Stimulated activated CD4-positive, alpha-beta T cell treated with anti-CD3 and anti-CD28 coated beads, Interleukin-12 subunit alpha, Interleukin-12 subunit beta, amount 100 ng/mL, for 48 hours (primary cell): ENCODE measurements at places on chromosomes 7 and 10.
A peak's percentile ranks its signal among the peaks of the same experiment; 100 is the strongest.

DNA sequence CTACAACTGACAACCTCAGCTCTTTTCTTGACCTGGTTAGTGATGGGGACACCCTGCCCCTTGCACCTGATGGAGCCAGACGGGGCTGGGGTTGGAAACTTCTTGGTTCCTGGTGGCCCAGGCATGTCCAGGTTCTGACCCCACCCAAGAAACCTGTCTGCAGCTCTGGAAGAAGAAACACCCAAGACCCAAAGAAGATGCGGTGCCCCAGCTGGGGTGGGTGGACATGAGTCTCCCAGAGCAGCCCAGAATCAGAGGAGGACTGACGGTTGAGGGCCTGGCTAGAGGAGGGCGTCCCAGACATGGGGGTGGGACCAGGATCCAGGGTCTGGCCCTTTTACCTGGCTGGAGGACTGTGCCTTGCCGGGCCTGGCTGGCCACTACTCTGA lies 202.4 kb downstream of the GLRX3 start:
- no peak for DNase-seq

- DNase-seq, result no peak
Measured at GRCh38 chr7:85081392-85081791, 105.5 kb downstream of the SEMA3D start.

- no peak for DNase-seq
Measured at GRCh38 chr7:69799048-69799697, 200.9 kb downstream of the AUTS2 start.

DNA sequence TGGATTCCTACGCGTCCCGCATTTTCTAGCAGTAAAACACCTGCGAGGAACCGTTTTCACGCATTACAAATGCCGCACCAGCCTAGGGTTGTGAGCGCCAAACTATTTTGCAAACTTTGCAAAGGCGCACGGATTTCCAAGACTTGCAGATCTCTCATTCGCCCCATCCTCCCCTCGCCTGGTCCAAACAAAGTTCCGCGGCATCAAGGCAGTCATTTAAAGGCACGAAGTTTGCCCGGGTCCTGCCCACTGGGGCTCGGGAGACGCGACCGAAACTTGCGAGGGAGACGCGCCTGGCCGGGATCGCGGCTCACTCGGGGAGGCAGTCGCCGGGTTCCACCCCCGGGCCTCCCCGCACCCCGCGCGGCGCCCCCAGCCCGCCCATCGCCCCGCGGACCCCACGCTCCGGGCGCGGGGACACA lies 613 bp downstream of the USP6NL start:
- DNase-seq, result no peak

- no peak for DNase-seq
Measured at GRCh38 chr7:86968618-86969017, 90.8 kb downstream of the ELAPOR2 start.

DNA sequence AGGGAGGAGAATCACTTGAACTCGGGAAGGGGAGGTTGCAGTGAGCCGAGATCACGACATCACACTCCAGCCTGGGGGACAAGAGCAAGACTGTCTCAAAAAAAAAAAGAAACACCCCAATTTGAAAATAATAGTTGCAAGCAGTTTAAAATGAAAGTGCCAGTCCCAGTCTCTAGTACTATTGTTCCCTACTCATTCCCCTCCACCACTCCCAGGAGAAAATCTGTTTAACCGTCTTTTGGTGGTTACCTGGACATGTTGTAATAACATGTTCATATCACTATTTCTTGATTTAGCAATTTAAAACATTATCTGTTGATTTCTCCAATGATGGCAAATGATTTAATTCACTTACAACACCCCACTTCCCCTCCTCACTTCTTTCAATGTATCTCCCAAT lies 44.7 kb downstream of the KIFBP start:
- no peak for DNase-seq

- no peak for DNase-seq
Measured at GRCh38 chr7:96236198-96237039, 85.5 kb downstream of the SLC25A13 start.

GRCh38 chr10:75410132-75411005 lies 8.8 kb upstream of the ZNF503 start:
- DNase-seq, result no peak

DNA sequence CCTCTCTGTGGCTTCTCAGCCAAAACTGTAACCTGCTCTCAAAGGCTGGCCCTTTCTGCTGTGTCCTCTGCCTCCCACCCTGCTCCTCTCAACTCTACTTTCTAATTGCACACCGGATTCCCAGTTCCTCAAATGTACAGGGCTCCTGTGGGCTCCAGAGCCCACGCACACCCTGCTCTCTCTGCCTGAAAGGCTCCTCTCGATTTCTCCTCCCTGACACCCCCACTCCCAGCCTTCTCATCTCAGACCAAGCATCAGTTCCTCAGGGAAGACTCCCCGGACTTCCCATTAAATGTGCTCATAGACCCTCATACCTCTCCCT lies 111.7 kb upstream of the STEAP1B start:
- DNase-seq, result no peak

DNA sequence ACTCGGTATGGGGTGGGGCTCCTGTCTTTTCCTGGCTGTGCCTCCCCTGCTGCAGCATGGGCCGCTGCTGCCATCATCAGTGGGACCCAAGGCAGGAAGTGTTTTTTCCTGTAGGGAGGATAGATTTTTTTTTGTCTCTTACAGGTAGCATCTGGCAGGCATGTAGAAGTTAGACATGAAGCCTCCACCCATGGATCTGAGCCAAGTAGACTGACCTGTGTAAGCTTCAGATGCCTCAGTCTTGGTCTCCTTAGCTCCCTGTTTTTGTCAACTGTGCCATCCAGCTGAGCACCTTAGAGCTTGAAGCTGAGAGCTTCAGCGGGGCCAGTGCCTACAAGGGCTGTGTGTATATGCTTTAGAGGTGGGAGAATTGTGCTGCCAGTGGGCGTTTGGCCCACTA lies 93.5 kb downstream of the AUTS2 start:
- DNase-seq, result no peak

DNA sequence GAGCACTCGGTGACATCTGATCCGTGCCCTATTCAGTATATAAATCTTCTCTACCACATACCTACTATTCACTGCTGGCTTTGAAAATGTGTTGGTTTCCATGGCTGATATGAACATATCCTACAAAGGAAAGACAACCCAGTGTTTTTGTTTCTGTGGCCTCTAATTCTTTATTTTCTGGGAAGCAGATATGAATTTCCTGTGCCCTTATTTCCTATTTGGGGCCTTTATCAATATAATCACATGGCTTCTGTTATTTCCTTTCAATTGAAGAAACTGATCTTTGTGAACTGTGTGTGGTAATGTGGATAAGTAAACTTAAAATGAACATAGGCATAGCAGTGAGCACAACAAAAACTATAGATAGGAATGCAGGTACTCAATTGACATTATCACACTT lies 10.6 kb downstream of the CCNJ start:
- DNase-seq, result no peak

GRCh38 chr10:64173826-64174225 lies 652.6 kb downstream of the REEP3 start:
- DNase-seq, result no peak

DNA sequence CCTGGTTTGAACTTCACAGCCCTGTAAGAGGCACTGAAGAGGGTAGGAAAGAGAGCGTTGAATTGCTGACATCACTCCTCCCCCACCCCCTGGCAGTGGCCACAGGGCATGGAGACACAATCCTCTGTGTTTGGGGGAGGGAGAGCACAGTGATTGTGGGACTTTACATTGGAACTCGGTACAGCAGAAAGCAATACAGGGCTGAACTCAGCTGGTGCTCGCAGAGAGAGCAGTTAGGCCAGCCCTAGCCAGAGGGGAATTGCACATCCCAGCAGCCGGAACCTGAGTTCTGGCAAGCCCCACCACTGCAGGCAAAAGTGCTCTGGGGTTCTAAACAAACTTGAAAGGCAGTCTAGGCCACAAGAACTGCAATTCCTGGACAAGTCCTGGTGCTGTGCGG lies 24.0 kb upstream of the CUL1 start:
- no peak for DNase-seq

DNA sequence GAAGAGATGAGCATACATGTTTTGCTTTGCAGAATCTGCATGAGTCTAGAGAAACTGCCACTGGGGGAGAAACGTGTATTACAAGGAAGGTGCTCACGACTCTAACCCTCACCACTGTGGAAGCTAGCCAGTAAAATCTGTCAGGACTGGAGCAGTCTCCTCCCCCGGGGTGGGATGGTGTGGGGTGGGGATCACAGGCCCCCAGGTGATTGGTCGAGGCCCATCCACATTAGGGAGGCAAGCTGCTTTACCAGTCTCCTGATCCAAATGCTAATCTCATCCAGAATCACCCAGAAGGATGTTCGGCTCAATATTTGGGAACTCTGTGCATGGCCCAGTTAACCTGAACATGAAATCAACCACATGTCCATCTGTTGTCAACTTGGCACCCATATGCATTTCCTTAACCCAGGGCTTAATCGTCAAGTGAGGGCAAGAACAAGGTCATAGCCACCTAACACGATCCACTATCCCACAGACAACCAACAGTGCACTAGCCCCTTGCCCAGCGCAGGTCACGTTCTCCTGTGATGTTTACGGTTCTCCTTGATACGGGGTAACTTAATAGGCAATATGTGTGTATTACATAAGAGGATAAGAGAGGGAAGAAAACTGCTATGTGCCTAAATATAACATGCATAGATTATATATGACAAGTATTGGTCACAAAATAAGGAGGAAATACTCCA lies 40.8 kb downstream of the DNAJB6 start:
- DNase-seq, result no peak

GRCh38 chr10:110311357-110311949 lies 6.7 kb upstream of the SMNDC1 start:
- DNase-seq, result no peak

- no peak for DNase-seq
Measured at GRCh38 chr7:66181845-66182244, 23.3 kb upstream of the TPST1 start.

DNA sequence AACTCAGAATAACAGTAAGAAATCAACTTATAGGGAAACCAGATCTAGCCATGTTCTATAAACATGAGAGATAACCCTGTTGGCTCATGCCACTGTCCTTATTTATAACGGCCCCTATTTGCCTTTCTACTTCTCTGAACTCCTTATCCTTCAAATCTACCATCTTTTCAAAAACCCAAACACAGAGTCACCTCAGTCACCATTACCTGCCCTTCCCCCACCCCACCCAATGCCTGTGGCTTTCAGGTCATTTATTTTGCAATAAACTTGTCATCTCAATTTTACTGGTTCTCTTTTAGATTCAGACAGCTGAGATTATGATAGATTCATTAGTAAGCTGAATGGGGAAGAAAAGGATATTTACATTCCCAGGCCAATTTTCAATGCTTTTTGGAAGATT lies 53.6 kb downstream of the KMT2C start:
- peak; percentile 10 for DNase-seq

- no peak for DNase-seq
Measured at GRCh38 chr10:110493832-110494426, 3.8 kb upstream of the DUSP5 start.

DNA sequence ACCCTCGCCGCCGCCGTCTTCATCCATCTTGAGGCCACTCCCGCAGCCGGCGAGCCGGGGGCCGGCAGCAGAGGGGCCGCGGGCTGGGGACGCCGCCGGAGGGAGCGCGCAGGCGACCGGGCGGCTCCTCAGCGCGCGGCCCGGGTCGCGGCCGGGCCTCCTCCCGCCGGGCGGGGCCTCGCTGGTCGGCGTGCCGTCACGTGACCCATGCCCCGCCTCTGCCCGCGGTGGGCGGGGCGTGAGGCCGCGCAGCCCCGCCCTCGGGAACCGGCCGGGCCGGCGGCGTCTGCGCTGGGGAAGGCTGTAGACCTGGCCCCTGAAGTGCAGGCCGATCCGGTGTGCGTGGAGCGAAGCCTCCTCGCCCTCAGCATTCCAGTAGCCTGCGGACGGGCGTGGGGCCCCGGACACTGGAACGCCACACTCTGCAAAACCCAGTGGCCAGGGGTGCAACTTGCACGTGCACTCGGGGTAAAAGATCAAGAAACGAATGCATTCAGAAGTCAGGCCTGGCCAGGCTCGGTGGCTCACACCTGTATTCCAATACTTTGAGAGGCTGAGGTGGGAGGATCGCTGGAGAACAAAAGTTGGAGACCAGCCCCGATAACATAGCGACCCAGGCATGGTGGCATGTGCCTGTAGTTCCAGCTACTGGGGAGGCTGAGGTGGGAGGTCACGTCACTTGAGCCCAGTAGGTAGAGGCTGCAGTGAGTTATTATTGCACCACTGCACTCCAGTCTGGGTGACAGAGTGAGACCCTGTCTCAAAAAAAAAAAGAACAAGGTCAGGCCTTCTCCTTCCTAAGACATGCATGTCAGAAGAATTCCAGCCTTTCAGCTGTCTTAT lies at the start of gene CYTH3:
Gene CYTH3 (minus strand): TSS at position 144 of the 843 bp plus-strand sequence. CDS start 117 bp downstream, at position 27.
- DNase-seq, result peak; percentile 62

GRCh38 chr10:128622706-128623105 lies 496.5 kb upstream of the MKI67 start:
- no peak for DNase-seq

- peak; percentile 92 for DNase-seq
Measured at GRCh38 chr10:50624413-50624865, 683 bp upstream of the SGMS1 start.

DNA sequence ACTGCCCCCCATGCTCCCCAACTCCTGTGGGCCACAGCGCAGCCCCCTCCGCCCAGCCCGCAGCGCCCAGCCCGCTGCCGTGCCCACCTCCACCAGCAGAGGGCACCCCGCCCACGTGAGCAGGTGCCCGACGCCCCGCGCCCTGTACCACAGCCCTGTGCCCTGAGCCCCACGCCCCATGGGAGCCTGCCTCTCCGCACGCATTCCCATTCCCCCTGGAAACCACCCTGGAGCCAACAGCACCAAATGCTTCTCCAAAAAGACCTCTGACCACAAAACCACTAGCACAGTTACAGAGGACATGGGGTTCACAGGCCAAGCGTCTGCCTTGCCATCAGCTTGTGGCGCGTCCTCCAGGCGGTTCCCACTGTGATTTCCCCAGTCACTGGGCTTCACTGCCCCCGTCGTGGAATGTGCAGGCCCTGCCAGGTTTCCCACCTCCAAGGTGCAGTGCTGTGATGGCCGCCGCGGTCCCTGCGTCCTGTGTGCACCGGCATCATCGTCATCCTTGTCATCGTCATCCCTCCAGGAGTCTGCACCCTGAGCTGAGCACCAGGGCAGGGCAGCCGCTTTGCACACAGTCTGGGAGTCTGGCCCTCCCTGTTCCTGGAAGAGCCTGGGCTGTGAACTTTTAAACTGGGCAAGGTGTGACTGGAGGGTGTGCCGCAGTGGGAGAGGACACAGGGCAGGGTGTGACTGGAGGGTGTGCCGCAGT lies 61.7 kb downstream of the PWWP2B start:
- DNase-seq, result peak; percentile 60

- no peak for DNase-seq
Measured at GRCh38 chr7:149014309-149014708, 14.0 kb downstream of the PDIA4 start.

DNA sequence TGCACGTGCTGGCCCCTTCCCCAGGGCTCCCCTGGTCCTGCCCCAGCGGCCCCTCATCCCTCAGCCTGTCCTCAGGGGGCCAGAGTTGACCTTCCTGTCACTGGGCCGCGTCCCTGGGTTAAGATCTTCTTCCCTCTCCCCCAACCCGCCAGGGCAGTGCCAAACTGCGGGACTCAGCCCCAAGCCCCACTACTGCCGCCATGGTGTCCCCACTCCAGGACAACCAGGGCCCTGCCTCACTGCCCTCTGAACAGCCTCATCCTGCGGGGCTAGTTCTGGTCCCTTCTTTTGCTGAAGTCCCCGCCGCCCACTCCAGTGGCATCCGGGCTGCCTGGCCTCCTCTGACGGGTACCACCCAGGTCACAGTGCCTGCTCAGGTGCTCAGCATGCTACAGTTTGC lies 37.5 kb downstream of the UNCX start:
- DNase-seq, result no peak
